NCI-H460 (cell line): ENCODE measurements at places on chromosomes 4 and X. TPM values are rescaled to one million over a fixed set of nuclear protein-coding genes. Genes with fewer than 3 reads are reported as not detected.

Gene ADGRL3
- total RNA-seq = 1.4 and 1.8 TPM in 2 replicates

Gene FAM241A
- 6.2 and 7.4 TPM in 2 replicates for total RNA-seq

- DNase-seq = no peak
These were observed 107.9 kb downstream of the PSAPL1 start for GRCh38 chr4:7326693-7327340.

DNA sequence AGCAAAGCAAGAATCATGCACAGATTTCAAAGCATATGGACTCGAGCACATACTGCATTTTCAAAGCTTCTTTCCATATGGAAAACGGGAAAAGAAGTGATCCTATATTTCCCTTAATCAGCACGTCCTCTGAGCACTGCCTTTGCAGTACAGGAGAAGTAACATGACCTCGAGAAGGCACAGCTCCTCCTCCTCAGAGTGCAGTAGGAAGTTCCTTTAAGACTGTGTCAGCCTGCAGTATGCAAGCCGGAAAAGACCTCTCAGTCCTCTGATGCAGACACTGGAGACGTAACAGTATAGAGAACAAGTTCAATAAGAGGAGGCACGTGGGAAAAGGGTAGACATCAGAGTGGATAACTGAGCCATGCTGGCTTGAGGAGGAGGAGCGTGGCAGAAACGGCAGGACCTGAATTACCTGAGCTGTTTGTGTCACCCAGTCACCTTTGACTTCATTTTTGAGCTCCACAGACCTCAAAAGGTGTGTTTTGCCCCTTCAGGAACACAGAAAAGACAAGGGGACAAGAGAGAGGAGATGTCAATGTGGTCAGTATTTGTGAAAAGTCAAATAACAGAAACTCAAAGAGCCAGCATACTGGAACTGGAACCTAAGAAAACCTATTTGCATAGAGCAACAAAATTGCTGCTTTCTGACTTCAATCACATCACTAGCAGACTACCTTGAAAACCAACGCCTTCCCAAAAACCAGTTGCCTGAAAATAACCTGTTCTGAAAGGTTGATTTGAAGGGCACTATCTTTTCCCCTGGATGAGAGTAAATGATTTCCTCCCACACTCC is 20.8 kb downstream of the IRF2 start:
- no peak for DNase-seq

DNA sequence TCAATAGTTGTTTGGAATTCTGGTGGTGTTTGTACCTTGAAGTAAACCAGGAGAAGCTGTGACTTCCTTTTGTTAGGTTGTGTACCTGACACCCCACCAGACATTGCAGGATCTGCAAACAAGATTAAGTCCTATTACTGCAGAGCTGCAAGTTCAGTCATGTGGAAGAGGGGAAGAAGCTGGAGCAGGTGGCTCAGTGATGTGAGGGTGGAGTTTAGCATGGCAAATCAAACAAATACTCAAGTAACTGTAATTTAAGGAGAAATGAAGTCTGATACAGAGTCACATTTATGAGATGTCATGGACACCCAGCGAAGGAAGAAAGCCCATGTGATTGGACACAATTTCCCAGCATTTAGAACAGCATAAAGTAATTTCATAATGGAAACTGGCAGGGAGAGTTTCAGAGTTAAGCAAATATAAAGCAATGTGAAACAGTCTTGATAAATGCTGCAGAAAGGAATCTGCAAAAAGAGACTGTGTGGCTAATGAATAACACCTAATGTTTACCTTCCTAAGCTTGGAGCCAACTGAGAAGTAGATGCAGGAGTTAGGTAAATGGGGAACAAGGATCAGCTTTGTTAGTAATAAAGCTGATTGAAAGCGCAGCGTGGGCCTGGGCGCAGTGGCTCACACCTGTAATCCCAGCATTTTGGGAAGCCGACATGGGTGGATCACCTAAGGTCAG is 249.1 kb downstream of the GBA3 start:
- DNase-seq = no peak

- no peak for DNase-seq
These were observed 203.4 kb downstream of the CCNG2 start for GRCh38 chr4:77360451-77360850.

- peak; percentile 41 for DNase-seq
These were observed 808 bp downstream of the PRDM5 start for GRCh38 chr4:120921456-120922380.

GRCh38 chrX:63426519-63426918 is 75.4 kb upstream of the SPIN4 start:
- no peak for DNase-seq

DNA sequence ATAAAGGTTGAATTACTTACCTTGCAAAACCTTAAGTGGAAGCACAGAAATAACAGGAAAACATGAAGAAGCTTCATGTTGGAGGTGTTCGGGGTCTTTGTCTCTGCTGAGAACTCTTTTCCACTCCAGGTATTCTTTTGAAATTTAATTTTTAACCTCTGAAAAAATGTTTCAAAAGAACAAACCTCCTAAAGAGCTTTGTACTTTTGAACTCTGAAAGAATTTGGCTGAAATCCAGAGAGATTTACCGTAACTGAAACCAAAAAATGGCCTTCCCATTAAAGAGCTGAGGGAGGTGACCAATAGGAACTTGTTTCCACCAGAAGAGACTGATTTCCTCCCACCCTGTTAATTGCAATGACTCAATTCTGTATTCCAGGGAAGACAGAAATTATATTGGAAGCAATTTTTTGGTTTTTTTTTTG is at the start of gene CFI:
Gene CFI (minus strand): TSS at position 105 of the 425 bp plus-strand sequence. CDS start 28 bp downstream, at position 77.
- no peak for DNase-seq

- DNase-seq = no peak
These were observed 56.7 kb upstream of the ENPP6 start for GRCh38 chr4:184274286-184274951.

DNA sequence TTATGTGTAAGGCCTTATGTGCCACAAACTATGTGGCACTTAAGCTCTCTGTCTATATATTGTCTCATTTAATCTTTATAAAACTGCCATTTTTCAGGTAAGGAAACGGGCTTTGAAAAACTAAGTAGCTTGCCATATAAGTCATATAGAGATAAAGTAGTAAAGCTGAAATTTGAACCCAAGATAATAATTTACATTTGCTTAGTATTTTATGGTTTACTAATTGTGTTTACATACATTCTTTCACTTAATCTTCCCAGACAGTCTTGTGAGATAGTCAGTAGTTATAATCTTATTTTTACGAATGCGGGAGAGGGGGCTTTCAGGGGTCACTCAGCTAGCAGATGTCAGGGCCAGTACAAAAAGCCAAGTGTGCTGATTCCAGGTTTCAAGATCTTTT is 13.9 kb upstream of the CCNG2 start:
- no peak for DNase-seq

GRCh38 chr4:89836897-89837384 is at the start of gene SNCA:
Gene SNCA (minus strand): TSS chr4:89837161. CDS start chr4:89835667, 1,494 bp downstream.
- DNase-seq = peak; percentile 72

DNA sequence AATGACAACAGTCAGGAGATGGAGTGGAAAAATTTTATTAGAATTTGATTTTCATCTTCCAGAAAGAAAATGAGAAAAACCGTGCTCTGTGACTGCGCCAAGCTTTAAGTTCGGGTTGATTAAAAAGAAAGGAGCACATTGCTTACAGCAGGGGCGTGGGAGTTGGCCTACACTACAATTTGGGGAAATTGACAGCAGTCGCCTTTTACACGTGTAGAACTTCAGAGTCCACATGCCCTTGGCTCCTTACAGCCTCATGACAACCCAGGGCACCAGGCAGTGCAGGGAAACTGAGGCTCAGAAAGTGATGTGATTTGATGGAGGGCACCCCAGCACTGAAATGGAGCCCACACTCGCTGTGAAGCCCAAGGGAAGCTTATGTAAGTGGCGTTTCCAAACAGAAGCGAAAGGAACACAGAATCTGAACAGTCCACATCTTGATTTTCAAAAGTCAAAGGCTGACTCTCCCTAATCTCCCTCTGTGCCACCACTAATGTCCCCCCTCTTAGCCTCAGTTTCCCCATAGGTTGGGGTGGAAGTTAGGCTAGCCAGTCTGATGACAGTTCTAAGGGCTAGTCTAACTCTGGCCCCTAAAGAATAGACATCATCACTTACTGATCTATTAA is 5.5 kb downstream of the PPP2R2C start:
- DNase-seq = no peak
